NCI-H510A (cell line): ENCODE measurements at places on chromosomes 3 and 15.

- no peak for DNase-seq
Measured at GRCh38 chr3:14706096-14706495, 31.2 kb downstream of the C3orf20 start.

GRCh38 chr3:35690271-35690670 is 50.9 kb downstream of the ARPP21 start:
- DNase-seq: no peak

- no peak for DNase-seq
Measured at GRCh38 chr3:182862159-182862860, 69.0 kb downstream of the ATP11B start.

DNA sequence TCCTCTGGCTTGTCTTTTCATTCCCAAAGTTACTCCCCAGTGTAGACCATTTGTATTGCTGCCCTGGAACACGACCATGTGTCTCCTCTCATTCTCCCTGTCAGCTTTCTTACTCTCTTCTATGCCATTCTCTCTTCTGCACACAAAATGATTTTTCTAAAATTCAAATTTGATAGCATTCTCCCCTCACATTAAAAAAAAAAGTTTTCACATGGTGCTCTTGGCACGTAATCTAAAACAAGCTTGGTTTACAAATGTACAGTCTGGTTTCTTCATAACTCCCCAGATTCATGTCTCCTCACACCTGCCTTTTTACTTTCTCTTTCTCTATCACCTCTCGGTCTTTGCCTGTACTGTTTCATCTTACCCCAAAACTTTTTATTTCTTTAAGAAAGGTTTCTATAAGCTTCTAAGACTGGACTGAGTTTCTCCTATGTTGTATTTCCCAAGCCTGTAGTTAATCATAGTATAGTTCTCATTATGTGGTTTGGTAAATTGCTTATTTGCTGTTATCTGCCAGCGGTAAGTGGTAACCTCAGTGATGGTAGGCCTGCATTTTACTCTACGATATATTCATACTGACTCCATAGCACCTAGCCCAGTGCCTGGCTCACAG is 31.2 kb downstream of the BCHE start:
- DNase-seq: no peak
